ENCODE measurements at places on chromosomes 16 and 17. TPM values are rescaled to one million over a fixed set of nuclear protein-coding genes. Genes with fewer than 3 reads are reported as not detected.

GRCh38 chr16:2711370-2712062 lies 8.5 kb downstream of the PRSS27 start:
- H3K27ac ChIP-seq, result no peak overlapping the region
- no peak overlapping the region for H3K4me3 ChIP-seq
- H3K4me1 ChIP-seq, result peaks cover 1% of the 10 kb centered on the region
- H3K27me3 ChIP-seq, result no peaks in the 10 kb centered on the region

DNA sequence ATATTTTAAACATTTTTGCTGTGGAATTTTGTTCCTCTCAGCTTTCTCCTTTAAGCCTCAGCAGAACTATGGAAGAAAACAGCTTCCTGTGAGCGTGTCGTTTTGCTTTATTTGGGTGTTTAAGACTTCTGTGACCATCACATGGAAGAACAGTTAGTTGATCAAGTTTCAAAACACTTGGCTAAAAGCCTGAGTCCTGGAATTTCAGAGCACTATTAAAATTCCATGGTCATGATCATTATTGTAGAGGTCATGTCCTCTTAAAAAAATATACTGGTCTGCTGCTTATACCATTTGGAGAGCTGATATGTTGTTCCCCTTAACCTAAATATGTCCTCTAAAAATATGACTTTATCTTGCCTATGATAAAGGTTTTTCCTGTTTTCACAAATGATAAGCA lies 12.6 kb upstream of the CDR2 start:
- DNase-seq, result no peak
- H3K27ac ChIP-seq, result no peak overlapping the region
- no peaks in the 10 kb centered on the region for H3K36me3 ChIP-seq
- no peaks in the 10 kb centered on the region for H3K27me3 ChIP-seq
- H3K4me3 ChIP-seq, result no peak overlapping the region

DNA sequence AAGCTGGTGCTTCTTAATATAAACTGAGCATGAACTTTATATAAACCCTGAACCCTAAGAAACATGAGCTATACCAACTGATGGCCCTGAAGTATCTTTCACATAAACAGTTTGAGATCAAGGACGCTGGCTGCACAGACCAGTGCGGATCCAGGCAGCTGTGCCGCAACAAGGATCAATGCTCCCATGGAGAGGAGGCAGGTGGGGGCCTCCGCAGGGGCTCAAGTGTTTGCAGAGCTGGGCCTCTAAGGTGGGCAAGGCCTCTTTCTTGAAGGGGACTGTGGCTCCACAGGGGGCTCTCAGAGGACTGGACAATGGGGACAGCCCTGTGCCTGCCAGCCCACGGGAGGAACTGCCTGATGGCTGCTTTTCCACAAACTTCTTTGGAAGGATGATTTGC lies 46.0 kb downstream of the NDEL1 start:
- no peak overlapping the region for H3K4me3 ChIP-seq
- DNase-seq, result no peak
- H3K27me3 ChIP-seq, result no peaks in the 10 kb centered on the region
- H3K36me3 ChIP-seq, result no peaks in the 10 kb centered on the region

DNA sequence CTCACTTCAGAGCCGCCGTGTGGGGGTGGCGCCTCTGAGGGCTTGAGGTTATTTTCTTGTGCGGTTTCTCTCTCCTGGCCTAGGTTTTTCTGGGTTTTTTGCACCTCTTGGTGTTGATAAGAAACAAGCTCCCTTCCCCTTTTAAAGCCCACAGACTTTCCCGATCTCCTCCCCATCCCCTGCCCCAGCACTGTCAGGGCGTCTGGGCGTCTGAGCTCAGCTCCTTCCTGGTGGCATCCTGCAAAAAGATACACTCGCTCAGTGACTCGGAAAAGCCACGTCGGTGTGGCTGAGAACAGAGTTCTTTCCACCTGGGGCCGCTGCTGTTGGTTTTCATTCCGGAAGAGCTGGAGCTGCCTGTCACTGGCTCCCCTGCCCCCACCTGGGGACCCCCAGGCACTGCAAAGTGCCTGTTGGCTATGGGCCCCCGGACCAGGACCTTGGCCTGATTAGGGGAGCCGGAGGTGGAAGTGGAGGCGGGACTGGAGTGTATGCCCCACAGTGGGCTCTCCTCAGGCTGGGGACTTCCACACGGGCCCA lies 14.5 kb downstream of the BAIAP2 start:
- H3K4me3 ChIP-seq, result no peak overlapping the region
- H3K4me1 ChIP-seq, result peaks cover 5% of the 10 kb centered on the region
- no peak overlapping the region for H3K27ac ChIP-seq
- H3K27me3 ChIP-seq, result no peaks in the 10 kb centered on the region
- no peak for DNase-seq
- H3K36me3 ChIP-seq, result no peaks in the 10 kb centered on the region

TP53TG3 gene
- not detected for total RNA-seq

DNA sequence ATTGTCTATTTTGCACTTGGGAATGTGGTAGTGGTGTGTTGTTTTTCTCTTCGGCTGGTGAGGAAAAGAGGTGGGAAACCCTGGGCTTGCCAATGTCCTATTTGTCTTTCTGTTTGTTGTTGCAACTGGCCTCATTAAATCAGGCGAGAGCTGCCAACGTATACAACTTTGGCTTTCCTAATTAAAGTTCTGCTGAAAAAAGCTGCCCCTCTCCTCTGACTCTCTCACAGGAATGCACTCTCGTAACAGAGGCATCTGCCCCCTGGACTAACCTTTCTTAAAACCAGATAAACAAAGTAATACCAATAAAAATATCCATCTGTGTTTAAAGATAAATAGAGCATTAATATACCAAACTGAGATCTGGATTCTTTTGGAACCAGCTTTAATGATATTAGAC lies 7.8 kb downstream of the CDRT15 start:
- no peak overlapping the region for H3K27ac ChIP-seq
- H3K27me3 ChIP-seq, result no peaks in the 10 kb centered on the region
- peaks cover 2% of the 10 kb centered on the region for H3K4me1 ChIP-seq
- no peak for DNase-seq
- H3K36me3 ChIP-seq, result no peaks in the 10 kb centered on the region

SLC5A11 gene
- 0.50 TPM for total RNA-seq

CDH11 gene
- total RNA-seq, result 186 TPM

GRCh38 chr16:51538707-51539498 lies 387.8 kb upstream of the SALL1 start:
- no peak overlapping the region for H3K27ac ChIP-seq
- H3K36me3 ChIP-seq, result no peaks in the 10 kb centered on the region
- no peak overlapping the region for H3K4me3 ChIP-seq
- no peak for DNase-seq
- peaks cover 2% of the 10 kb centered on the region for H3K4me1 ChIP-seq
- no peaks in the 10 kb centered on the region for H3K27me3 ChIP-seq

DNA sequence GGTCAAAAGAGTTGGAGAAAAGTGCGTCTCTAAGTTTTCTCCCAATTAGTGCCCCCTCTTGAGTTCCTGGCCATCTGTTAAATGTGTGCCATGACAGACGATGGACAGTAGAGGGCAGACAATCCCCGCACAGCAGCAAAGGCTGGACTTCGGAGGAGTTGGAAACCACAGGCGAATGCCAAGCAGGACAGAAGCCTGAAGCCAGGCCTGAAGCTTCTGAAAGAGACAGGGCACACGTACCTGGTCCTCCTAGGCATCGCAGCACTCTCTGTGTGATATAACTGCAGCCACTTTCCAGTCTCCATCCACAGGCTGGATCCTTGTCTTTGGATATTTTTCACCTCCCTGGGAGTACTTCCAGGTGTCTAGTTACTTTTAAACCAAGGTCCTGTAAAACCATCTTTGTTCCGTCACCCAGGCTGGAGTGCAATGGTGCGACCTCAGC lies 14.5 kb downstream of the C17orf100 start:
- H3K4me1 ChIP-seq, result peaks cover 3% of the 10 kb centered on the region
- H3K27me3 ChIP-seq, result no peaks in the 10 kb centered on the region
- H3K4me3 ChIP-seq, result no peak overlapping the region
- no peak overlapping the region for H3K27ac ChIP-seq

RBFOX1 gene
- 0.48 TPM for total RNA-seq

BRIP1 gene
- total RNA-seq, result 0.11 TPM

CIBAR2 gene
- total RNA-seq, result 3.7 TPM

- H3K27me3 ChIP-seq, result no peaks in the 10 kb centered on the region
- no peaks in the 10 kb centered on the region for H3K36me3 ChIP-seq
- no peak overlapping the region for H3K4me3 ChIP-seq
- no peak overlapping the region for H3K27ac ChIP-seq
- no peaks in the 10 kb centered on the region for H3K4me1 ChIP-seq
Observed at GRCh38 chr17:79188048-79188447, 113.4 kb downstream of the ENGASE start.

GRCh38 chr16:83843657-83844056 lies 35.9 kb downstream of the HSBP1 start:
- H3K27ac ChIP-seq, result no peak overlapping the region
- H3K4me1 ChIP-seq, result no peaks in the 10 kb centered on the region
- no peak for DNase-seq
- H3K4me3 ChIP-seq, result no peak overlapping the region
- H3K27me3 ChIP-seq, result no peaks in the 10 kb centered on the region

GRCh38 chr17:33806631-33807030 lies 448.5 kb upstream of the CCL2 start:
- no peaks in the 10 kb centered on the region for H3K36me3 ChIP-seq
- DNase-seq, result no peak
- no peaks in the 10 kb centered on the region for H3K4me1 ChIP-seq

RHOT1 gene
- 41.3 TPM for total RNA-seq

DNA sequence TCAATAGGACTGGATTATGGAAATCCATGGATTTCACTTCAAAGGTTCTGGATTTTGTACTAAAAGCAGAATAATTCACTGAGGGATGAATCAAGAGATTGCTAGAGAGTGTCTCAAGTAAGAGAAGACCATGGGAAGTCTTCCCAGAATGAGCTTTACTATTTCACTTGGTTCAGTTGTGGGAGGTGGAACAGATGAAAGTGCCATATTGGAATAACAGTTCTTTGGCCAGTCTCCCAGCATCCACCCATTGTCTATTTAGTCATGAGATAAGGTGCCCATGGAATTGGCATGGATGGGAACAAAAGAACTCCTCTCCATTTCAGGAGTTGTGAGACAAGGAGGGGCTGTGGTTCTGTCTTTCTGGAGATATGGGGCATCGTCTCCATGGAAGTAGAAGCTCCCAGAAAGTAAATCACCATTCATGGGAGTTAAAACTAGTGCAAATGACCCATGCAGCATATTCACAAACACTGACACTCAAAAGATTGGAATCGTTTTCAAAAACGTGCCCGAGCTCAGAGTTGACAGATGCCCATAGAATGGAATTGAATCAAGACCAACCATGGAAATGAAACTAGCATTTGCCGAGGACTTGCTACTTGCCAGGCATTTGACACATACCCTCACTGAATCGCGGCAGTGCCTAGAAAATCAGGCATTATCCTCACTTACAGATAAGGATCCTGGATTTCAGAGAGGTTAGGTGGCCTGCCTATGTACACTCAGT lies 36.2 kb upstream of the CLEC3A start:
- H3K36me3 ChIP-seq, result no peaks in the 10 kb centered on the region
- H3K27ac ChIP-seq, result no peak overlapping the region
- no peaks in the 10 kb centered on the region for H3K27me3 ChIP-seq
- no peak overlapping the region for H3K4me3 ChIP-seq
- DNase-seq, result no peak

OTOA gene
- 0.47 TPM for total RNA-seq

KRTAP4-1 gene
- total RNA-seq, result not detected

- no peak overlapping the region for H3K4me3 ChIP-seq
- no peaks in the 10 kb centered on the region for H3K36me3 ChIP-seq
- H3K27ac ChIP-seq, result no peak overlapping the region
- no peak for DNase-seq
- H3K27me3 ChIP-seq, result no peaks in the 10 kb centered on the region
Observed at GRCh38 chr17:57484081-57484666, 227.9 kb downstream of the MSI2 start.

DNA sequence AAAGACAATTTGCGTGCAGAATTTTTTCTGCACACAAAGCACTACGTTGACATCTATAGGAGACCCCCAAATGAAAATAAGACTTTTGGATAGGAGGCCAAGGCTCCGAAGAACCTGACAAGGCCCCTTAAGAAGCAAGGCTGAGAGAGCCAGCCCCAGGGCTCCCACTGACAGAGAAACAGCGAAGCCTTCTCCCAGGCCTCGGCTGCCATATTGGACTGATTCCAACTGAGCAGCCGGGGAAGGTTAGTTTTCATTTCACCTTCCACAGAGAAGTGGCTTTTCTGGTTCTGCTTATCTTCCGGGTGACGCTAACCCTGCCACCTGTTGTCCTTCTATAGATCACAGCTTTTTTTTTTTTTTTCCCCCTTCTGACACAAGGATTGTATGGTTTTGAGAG lies 356.7 kb downstream of the SOX9 start:
- H3K4me1 ChIP-seq, result no peaks in the 10 kb centered on the region
- no peak overlapping the region for H3K4me3 ChIP-seq
- no peaks in the 10 kb centered on the region for H3K27me3 ChIP-seq
- no peaks in the 10 kb centered on the region for H3K36me3 ChIP-seq
- DNase-seq, result no peak
- no peak overlapping the region for H3K27ac ChIP-seq

NAE1 gene
- 38.3 TPM for total RNA-seq

- no peak overlapping the region for H3K4me3 ChIP-seq
- H3K27ac ChIP-seq, result no peak overlapping the region
- H3K4me1 ChIP-seq, result peaks cover 13% of the 10 kb centered on the region
- no peaks in the 10 kb centered on the region for H3K36me3 ChIP-seq
- H3K27me3 ChIP-seq, result no peaks in the 10 kb centered on the region
- DNase-seq, result no peak
Observed at GRCh38 chr16:68081861-68082628, 3.1 kb upstream of the NFATC3 start.

TP53TG3F gene
- total RNA-seq, result not detected

- H3K27me3 ChIP-seq, result no peaks in the 10 kb centered on the region
- no peaks in the 10 kb centered on the region for H3K36me3 ChIP-seq
- H3K27ac ChIP-seq, result no peak overlapping the region
Observed at GRCh38 chr17:38658741-38659345, 15.9 kb downstream of the EPOP start.

GRCh38 chr17:45243750-45244149 lies 18.1 kb downstream of the SPATA32 start:
- H3K36me3 ChIP-seq, result no peaks in the 10 kb centered on the region
- H3K4me1 ChIP-seq, result peaks cover 11% of the 10 kb centered on the region
- H3K27me3 ChIP-seq, result no peaks in the 10 kb centered on the region
- no peak for DNase-seq
- H3K4me3 ChIP-seq, result no peak overlapping the region

GRCh38 chr17:47618410-47618809 lies 31.3 kb upstream of the KPNB1 start:
- H3K4me3 ChIP-seq, result no peak overlapping the region
- no peak overlapping the region for H3K27ac ChIP-seq
- DNase-seq, result no peak
- H3K4me1 ChIP-seq, result peaks cover 4% of the 10 kb centered on the region
- no peaks in the 10 kb centered on the region for H3K36me3 ChIP-seq

DNA sequence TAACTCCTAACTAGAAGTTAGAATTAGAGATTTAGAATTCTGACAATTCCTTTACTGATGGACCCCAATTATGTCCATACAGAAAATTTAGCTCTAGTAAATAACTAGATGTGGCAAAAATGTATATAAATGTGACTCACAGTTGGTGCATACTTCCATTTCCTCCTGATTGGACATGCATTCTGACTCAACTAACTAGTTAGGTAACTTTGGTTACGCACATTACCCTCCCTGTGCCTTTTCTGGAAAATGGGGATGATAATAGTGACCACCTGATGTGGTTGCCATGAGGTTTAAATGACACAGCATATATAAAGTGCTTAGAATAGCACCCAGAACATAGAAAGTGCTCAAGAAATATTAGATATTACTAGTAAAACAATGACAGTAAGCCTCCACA lies 550.0 kb upstream of the SALL1 start:
- H3K27me3 ChIP-seq, result no peaks in the 10 kb centered on the region
- H3K4me3 ChIP-seq, result no peak overlapping the region
- DNase-seq, result no peak
- H3K4me1 ChIP-seq, result no peaks in the 10 kb centered on the region
- no peaks in the 10 kb centered on the region for H3K36me3 ChIP-seq
